Stimulated activated CD4-positive, alpha-beta T cell treated with anti-CD3 and anti-CD28 coated beads, Interleukin-12 subunit alpha, Interleukin-12 subunit beta, amount 100 ng/mL, for 24 hours (primary cell): ENCODE measurements at places on chromosomes 7 and 10.

DNA sequence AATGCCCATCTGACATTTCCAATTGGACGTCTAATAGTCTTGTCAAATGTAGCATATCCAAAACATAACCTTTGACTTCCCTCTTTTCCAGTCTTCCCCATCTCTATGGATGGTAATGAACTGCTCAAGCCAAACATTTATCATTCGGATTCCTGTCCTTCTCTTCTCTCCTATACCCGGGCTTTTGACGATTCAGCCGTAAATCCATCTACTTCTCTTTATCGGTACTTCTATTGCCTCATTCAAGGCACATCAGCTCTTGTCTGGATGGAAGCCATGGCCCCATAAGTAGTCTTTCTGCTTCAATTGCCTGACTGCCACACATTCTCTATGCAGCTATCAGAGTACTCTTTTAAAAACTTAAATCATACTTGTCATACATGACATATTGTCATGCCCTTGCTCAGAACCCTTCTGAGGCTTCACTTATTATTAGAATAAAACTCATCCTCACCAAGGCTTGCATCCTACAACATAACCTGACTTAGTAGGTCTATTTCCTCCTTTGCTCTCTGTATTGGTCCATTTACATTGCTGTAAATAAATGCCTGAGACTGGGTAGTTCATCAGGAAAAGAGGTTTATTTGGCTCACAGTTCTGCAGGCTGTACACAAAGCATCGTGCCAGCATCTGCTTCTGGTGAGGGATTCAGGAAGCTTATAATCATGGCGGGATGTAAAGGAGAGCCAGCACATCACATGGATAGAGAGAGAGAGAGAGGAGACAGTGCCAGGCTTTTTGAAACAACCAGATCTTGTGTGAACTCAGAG, 37.8 kb downstream of the ST8SIA6 start:
- no peak for DNase-seq

- no peak for DNase-seq
Observed at GRCh38 chr7:150992051-150992640, 1.3 kb downstream of the NOS3 start.

- no peak for DNase-seq
Observed at GRCh38 chr7:151823566-151824372, 53.1 kb downstream of the PRKAG2 start.

- DNase-seq, result no peak
Observed at GRCh38 chr10:114538181-114538906, 119.7 kb downstream of the ABLIM1 start.

- DNase-seq, result no peak
Observed at GRCh38 chr7:4712281-4713182, 30.4 kb downstream of the FOXK1 start.

DNA sequence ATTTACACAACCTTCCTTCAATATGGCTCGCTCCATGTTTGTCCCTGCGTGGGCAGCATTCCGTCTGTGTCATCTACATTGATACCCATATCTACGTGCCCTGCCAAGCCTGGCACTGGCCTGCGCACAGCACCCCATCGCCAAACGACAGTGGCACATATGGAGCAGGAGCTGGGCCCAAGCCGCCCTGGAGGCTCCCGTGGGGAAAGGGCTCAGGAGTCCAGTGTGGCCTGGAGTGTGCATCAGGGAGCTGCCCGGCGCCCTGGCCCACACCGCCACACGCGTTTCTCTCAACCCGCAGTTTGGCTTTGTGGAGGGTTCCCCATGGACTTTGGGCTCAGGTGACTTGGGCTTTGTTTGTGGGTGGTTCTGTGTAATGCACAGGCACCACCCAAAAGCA, 273.2 kb downstream of the PTPRN2 start:
- DNase-seq, result no peak

DNA sequence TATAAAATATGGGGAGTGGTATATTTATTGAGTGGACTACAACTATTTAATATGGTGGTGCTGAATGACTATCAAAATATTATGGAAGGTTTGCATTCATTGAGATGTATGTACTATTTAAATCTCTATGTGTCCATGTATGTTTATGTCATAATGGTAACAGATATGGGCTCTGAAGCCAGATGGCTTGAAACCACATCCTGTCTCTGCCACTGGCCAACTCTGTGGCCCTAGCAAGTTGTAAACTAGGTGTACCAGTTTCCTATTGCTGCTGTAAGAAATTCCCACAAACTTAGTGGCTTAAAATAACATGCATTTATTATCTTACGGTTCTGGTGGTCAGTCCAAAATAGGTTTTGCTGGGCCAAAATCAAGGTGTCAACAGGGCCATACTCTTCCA, 198.1 kb upstream of the NFE2L3 start:
- no peak for DNase-seq

DNA sequence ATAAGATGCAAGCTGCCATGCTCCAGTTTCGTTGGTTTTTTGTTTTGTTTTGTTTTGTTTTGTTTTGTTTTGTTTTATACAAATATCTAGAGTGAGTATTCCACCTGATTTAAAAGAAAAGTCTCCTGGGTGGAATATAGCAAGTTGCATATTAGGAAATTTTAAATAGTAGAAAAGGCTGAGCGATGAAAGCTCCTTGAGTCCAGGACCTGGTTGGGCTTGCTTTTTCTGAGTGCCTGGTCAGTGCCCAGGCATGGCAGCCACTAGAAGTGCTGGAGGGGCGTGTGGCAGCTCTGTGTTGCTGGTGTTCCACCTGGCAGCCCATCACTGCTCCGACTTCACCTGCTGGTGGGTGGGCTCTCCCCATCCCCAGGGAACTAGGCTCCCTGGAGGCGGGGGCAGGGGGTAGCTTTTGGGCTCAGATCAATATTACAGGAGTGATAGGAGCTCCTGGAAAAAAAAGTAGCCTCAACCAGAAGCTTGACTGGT, 8.0 kb downstream of the COL17A1 start:
- DNase-seq, result no peak

DNA sequence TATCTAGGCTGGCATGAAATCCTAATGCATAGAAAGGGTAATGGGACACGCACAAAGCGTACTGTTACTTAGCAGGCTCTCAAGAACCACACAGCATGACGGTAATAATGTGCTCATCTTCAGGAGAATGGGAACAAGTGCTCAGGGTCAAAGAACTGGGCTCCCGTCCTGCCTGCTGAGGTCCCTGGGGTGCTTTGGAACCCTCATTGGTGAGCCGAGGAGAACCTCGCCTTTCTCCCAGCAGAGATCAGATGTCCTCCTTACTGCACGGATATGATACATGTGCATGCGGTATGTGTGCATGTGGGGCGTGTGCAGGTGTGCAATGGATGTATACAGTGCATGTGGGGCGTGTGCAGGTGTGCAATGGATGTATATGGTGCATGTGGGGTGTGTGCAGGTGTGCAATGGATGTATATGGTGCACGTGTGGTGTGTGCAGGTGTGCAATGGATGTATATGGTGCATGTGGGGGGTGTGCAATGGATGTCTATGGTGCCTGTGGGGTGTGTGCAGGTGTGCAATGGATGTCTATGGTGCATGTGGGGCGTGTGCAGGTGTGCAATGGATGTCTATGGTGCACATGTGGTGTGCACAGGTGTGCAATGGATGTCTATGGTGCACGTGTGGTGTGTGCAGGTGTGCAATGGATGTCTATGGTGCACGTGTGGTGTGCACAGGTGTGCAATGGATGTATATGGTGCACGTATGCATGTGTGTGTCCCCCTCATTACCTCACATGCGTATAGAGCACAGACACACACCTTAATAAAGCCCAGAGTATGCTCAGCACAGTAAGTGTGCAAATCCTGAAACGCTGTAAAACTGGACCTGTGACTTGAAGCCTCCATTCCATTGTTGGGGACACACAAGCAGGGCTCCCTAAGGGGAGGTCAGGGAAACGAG, 336.3 kb downstream of the PTPRN2 start:
- DNase-seq, result no peak
